Head of caudate nucleus (tissue), 42 donors: ENCODE measurements at places on chromosomes 3 and 15.

DNA sequence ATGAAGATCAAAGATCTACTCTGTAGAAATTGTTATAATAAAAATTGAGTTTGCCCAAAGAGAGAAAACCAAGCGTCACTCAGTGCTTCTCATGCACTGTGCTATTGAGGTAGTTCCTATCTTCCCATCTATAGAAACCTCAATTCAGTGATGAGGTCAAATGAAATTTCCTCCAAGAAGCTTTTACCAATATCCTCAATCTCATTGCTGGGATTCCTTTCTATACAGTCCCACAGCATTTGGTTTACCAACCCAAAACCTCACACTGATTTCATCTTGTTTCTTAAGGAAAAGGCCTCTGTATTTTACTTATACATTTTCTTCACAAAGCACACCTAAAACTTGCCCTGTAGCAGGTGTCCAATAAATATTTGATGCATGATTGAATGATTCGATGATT, 147.2 kb downstream of the ALCAM start:
- no peak for DNase-seq

GRCh38 chr3:186946756-186947375, 16.5 kb downstream of the ST6GAL1 start:
- no peak for DNase-seq

DNA sequence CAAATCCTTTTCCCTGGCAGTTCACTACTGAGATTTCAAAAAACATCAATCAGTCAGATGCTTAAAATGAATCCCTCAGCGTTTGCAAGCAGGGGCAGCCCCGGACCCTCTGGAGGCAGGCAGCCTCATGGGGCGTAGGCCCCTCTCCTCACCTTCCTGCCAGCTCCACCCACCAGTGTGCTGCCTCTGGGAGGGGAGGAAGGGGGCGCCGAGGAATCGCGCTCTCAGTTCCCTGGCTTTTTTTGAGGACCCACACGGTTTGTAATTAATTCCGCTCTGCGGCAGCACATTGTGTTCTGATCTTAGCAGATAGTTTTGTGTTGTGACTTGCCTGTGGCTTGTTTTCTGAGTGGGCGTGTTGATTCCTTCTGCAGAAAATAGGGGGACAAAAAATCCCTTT, 159.9 kb downstream of the KLF13 start:
- DNase-seq, result no peak

GRCh38 chr15:26771578-26772153, 1.2 kb downstream of the GABRB3 start:
- peak; percentile 74 for DNase-seq

DNA sequence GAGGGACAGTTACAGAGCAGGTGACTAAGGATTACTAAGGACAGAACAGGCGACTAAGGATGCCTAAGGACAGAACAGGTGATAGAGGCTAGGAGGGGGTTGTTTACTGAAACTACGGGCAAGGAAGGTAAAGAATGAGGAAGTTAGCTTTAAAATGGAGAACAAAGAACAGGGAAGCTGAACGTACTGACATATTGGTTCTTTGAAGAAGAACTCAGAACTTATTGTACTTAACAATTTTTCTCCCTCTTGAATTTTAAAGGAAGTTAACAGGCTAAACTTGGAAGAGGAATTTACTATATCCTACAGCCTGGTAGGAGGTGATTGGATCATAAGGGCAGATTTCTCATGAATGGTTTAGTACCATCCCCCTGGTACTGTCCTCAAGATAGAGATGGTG, 290.2 kb downstream of the SHQ1 start:
- DNase-seq, result no peak

- no peak for DNase-seq
Measured at GRCh38 chr15:90789462-90789861, 72.3 kb downstream of the BLM start.

- no peak for DNase-seq
Measured at GRCh38 chr3:133424937-133425869, 25.3 kb downstream of the BFSP2 start.

DNA sequence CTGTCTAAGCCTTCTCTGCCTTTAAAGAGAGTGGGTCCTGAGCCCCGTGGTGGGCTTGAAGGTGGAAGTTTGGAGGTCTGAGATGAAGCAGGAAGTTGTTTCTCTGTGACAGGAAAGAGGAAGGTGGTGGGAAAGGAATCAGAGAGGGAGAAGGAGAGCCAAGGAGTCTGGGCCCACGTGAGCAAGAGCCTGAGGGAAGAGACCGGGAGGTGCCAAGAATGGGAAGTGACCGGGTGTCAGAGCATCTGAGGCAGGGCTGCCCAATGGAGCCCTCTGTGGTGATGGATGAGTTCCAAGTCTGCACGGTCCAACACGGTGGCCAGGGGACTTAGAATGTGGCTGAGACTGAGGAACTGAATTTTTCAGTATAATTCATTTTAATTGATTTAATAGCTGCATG, 24.6 kb downstream of the ALDH1L1 start:
- no peak for DNase-seq

GRCh38 chr3:177466074-177466473, 268.8 kb upstream of the TBL1XR1 start:
- DNase-seq, result no peak

DNA sequence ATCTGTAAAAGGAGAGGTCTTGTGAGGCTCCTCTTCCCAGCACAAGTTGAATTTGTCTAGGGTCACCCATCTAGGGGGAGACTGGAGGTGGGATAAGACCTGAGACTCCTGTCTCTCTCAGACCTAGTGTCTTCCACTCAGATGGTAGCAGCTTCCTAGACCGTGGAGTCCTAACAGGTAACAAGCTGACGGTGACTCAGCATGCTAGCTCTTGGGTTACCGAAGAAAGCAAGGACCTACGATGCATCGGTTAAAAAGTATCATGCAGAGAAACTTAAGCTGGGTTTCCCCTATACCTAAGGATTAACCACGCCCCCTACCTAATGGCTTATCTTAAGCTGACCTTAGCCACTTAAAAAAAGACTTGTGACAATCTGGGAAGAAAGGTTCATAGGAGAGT, 7.6 kb downstream of the LRRN1 start:
- DNase-seq, result no peak

GRCh38 chr15:81379269-81379668, 5.3 kb upstream of the TMC3 start:
- no peak for DNase-seq

GRCh38 chr15:98123834-98124233, 163.3 kb downstream of the ARRDC4 start:
- no peak for DNase-seq

- no peak for DNase-seq
Measured at GRCh38 chr3:155891321-155891720, 20.9 kb downstream of the GMPS start.

DNA sequence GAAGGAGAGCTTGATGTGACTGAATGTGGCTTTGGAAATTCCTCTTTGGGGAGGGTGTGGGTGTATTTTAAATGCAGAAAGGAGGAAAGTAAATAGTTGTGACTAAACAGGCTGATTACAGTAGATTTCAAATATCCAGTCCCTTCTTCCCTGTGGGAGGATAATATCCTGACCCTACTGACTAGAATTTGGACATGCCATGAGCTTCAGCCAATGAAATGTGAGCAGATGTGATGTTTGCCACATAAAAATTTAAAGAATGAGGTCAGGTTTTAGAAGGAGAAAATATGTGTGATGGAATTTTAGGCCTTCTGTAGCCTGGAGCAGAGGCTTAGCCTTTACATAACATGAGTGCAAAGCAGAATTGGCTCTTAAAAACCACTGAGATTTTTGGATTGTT, 1218.9 kb downstream of the ROBO2 start:
- no peak for DNase-seq

DNA sequence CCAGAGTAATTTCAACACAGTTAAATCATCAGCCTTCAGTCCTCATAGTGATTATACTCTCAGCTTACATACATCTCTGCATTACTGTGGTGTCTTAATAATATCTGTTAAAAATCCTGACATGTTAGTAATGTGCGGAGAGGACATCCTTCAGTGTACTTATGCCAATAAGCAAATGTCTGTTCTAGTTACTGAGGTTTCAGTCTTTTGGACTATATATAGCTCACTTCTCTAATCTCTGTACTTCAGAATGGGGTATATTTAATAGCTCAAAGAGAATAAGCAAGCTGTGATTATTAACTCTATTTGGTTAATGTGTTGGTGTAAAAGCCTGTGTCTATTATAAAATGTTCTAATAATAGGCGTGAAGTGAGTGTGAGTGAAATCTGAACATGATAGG, 28.9 kb upstream of the OSTN start:
- DNase-seq, result no peak
